Activated naive CD4-positive, alpha-beta T cell treated with anti-CD3 and anti-CD28 coated beads, Interleukin-2, amount 50 U/mL, for 16 hours (primary cell): ENCODE measurements at places on chromosomes 4 and X.

DNA sequence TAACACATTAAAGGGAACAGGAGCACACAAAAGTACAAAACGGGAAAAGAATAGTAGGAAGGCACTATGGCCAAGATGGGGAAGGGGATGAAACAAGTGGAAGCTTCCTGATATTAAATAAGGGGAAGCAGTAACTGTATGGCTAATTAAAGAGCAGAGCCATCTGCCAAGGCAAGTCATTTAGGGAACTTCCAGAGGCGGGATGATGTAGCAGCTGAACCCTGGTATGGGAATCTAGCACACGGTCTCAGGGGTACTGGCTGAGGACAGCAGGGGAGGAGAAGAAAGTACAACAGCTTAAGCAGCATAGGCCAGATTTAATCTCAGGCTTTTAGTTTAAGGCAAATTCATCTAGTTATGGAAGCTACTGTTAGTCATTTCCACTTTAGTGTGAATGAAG is 59.1 kb downstream of the IGFBP7 start:
- DNase-seq: no peak

DNA sequence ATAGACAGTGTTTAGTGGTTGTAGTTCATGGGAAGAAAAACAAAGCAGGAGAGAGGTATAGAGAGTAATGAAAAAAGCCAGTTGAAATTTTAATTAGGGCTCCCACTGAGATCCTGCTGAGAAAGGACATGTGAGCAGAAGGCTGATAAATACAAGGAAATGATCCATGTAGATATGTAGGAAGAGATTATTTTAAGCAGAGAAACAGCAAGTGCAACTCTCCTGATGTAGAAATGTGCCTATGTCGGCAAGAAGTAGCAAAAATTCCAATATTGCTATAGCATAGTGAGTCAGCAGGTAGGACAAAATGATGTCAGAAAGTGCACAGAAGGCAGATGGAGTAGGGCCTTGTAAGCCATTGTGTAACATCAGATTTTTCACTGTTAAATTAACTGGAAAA is 1027.3 kb downstream of the PCDH18 start:
- no peak for DNase-seq

GRCh38 chrX:102517326-102517725 is 787 bp upstream of the TMSB15A start:
- no peak for DNase-seq

DNA sequence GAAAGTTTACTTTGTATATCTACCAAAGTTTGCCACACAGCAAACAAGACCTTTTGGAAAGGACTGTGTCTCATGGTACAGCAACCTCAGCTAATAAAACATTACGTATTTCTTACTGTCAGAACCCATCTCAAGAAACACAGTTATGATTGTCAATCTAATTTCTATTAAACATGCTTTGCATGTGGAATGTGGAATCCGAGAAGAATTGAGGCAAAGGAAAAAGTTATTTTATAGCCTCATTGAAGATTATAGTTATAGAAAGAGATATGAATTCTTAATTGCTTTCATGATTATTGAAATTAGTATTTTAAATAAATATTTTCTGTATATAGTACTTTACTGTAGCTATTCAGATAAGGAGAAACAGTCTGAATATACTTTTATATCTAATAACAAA is 5.4 kb downstream of the PCDH7 start:
- DNase-seq: no peak

DNA sequence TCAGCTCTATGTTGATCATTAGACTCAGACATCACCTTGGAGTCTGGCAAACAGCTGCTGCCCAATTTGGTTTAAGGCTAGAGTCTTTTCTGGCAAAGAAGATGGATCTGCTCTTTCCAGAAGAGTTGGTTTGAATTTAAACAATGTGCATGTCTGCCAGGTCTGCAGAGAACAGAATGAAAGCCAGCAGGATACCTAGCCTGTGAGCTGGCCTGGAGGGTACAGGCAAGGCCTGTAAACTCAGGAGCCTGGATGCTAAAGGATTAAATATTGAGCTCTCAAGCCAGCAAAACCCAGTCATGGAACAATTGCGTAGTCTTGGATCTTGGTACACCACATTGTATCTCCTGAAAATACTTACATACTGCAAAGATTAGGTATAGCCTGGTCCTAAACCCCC is 15.6 kb upstream of the PDLIM3 start:
- no peak for DNase-seq

- DNase-seq: no peak
Measured at GRCh38 chrX:15749642-15750610, 11.9 kb downstream of the CA5B start.

DNA sequence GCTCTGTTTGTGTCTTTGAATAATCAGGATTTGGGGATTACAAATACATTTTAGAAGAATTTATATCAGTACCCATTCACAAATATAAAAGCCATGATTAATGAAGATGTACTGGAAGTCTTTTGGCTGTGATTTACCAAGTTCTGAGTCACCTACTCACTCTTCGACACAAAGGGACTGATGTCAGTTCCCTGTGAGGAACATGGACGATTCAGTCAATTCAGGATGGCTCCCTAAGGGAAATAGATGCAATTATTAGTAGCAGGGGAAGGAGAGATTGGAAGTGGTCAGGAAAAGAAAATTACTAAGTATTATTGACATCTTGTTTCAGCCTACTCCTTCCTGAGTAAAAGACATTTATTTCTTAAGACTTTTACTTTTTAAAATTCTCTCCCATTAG is 550.7 kb upstream of the SLIT2 start:
- DNase-seq: no peak

DNA sequence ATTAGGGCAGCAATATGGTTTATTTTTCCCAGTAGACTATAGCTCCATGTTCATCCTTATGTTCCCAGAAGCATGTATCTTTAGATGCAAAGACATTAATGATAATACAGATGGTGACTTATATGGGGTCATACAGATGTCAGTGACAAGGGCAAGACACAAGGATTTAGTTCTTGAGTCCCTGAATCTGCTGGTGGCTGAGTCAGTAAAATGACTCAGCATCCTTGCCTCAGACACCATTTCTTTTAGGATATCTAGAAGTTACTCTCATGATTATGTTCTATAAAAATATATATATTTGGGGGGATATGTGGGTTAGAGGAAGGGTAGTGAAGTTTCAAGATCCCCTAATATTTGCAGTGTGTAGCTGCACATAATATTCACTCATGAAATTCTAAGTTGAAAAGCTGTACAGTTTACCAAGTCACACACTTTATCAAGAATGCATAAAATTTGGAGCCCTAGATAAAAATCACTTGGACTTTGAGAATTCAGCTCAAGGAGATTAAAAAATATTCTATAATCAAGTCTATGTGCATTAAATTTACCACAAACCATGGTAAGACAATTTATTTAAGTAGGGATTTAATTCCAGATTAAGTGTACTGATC is 101.9 kb downstream of the LNX1 start:
- no peak for DNase-seq

GRCh38 chr4:156662921-156663320 is 308.7 kb downstream of the PDGFC start:
- no peak for DNase-seq
